ENCODE measurements at places on chromosomes 5 and 9.

DNA sequence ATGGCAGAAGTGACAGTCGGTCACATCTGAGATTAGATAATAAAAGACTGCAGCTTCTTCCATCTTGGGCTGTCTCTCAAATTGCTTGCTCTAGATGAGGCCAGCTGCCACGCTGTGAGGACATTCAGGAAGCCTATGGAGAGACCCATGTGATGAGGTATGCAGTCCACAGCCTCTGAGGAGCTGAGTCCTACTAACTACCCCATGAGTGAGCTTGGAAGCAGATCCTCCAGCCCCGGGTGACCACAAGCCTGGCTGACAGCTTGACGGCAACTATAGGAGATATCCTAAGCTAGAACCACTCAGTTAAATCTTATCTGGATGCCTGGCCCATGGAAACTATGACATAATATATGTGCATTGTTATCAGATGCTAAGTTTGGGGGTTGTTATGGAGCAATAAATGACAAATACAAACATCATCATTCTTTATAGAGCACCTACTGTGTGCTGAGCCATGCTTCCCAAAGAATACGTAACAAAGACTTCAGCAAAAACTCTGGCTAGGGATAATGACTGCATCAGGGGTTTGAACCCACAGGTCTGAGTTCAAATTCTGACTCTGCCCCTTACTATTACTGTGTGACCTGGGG, 26.7 kb downstream of the KCNV2 start:
- DNase-seq, result no peak

DNA sequence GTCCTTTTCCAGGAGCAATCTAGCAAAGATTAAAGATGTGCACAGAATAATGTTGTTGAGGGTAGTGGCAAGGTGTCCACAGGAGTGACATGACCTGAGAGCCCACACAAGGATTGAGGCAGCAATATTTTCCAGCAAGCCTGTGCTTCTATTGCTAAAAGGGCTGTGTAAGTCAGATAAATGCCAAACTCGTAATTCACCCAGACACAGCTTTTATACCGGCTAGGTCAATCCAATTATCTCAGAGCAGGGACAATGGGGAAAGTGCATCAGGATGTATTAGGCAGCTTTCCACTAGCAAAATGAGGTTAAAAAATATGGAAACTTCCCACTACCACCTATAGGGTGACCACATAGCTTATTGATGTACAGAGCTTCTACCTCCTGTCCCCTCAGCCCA, 34.8 kb upstream of the RAB3C start:
- DNase-seq, result peak; percentile 87

- DNase-seq, result no peak
These were observed 2.9 kb upstream of the KLF4 start for GRCh38 chr9:107492381-107492970.

DNA sequence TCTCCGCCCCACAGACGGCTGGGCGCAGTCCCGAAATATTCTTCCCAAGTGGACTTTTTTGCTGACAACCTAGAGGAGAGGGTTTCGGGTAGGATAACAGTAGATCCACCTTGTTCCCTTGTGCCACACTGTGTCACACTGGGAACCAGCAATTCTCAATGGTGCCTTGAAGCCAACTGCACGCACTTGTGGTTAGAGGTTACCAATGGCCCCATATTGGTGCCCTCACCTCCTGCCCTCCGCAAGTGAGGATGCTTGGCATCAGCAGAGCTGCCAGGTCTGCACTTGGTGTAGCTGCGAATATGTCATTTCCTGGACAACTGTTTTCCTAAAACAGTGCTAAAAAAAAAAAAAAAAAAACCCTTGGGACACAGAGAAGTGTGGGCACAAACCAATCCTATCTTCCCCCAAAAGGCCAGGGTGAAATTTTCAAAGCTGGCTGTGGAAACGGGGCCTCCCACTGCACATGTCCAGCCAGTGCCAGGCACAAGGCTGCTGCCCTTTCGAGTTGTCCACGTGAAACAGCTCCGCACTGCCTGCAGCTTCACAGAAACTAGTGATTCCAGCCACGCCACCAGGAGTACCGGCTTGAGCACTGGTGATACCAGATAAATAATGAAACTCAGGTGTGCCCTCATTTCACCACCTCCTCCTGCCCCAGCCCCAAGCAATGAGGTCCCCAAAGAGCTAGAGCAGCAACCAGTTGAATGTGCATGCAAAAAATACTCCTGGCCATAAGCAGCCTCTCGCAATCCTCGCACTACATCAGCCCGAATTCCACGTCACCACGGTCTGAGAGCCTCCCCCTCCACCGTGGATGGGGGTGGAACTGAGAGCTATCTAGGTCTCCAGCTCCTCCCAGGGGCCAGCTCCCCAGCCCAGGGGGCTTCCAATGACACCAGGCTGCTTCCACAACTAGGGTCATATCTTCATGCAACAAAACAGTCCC, 51.2 kb downstream of the USP20 start:
- no peak for DNase-seq

DNA sequence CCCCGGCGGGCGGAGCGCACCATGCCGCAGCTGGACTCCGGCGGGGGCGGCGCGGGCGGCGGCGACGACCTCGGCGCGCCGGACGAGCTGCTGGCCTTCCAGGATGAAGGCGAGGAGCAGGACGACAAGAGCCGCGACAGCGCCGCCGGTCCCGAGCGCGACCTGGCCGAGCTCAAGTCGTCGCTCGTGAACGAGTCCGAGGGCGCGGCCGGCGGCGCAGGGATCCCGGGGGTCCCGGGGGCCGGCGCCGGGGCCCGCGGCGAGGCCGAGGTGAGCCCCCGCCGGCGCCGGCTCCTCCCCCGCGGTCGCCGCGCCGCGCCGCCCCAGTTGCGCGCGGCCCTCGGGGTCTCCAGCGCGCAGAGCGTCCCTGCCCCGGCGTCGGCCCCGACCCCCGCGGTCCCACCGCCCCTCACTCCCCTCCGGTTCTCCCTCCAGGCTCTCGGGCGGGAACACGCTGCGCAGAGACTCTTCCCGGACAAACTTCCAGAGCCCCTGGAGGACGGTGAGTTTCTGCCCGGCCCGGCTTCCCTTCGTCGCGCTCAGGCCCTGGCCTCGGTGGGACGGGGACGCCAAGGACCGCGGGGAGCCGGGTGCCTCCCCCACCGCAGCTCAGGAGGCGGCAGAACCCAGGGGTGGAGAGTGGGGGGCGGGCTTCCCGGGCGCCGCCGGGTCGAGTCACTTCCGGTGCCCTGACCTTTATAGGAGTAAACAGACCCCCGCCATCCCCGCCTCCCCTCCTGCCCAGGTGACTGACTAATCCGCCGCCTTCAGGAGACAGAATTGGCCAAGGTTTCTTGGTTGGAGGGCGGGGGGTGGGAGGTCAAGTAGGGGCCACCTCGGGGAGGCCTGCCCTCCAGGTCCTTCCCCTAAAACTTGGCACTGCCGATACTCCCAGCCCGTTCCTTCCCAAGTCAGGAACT, 665 bp downstream of the TCF7 start:
- no peak for DNase-seq

- DNase-seq, result no peak
These were observed 346.4 kb upstream of the FAM174A start for GRCh38 chr5:100188778-100189177.

DNA sequence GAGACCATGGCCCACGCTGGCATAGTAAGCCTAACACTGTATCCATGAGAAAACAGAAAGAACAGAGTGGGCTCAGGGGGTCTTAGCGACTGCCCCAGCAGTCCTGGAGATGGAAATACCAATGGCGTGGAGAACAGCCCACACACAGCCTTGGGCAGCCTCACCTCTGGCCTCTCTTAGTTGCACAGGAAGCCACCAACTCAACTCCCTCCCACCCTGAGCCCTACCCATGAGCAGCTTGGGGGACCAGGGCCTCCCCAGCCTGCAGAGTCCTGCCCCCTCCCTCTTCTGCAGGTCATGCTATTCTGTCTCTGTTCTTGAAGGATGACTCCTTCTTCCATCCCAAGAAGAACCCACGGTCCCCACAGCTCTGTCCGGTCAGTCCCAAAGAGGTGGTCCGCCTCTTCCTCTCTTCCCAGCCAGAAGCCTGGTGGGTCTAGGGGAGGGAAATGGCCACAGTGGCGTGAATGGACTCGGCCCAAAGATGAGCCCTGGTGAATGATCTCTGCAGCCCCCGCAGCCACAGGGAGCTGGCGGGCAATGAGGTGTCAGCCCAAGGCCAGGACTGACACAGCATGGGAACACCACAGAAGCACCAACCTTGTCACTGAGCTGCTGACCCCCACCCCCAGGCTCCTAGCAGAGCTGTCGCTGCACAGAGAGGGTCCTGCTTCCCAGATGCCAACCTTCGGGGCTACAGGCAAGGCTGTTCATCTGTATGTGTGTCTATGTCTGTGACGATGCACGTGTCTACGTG, 131.2 kb downstream of the ROR2 start:
- DNase-seq, result no peak

- DNase-seq, result no peak
These were observed 67.0 kb downstream of the FRMD3 start for GRCh38 chr9:83471241-83471640.

- DNase-seq, result peak; percentile 65
These were observed 813 bp downstream of the HNRNPK start for GRCh38 chr9:83978992-83979811.

DNA sequence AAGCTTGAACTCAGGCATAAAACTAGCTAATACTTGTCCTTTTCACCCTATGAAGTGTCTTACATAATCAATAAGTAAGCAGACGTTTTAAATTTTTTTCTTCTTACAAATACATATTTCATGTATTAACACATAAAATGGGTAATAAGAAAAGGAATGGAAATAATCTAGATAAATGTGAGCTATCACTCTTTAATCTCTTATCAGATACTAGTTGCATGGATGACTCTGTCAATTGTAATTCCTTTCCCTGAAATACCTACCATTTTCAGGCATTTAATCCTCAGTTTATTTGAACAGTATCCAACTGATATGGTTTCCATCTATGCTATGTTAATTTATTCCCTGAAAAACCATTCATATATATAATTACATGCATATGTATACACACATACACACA, 166.0 kb upstream of the RGS7BP start:
- DNase-seq, result no peak

DNA sequence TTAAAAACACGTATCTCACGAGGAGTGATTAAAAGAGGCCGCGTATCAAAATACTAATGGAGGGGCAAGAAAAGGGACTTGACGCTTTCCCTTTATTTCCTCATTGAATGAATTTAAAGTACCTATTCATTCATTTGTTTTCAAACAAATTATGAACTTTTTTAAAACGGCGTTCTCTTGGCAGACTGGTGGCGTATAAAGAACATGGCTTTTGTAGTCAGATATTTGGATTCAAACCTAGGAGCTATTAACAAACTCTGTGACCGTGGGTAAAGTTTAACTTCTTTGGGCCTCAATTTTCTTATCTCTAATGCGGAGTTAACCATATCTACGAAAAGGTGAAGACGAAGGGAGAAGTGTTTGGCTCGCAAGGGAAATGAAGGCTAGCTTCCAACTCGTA, 876 bp downstream of the CAAP1 start:
- DNase-seq, result no peak

DNA sequence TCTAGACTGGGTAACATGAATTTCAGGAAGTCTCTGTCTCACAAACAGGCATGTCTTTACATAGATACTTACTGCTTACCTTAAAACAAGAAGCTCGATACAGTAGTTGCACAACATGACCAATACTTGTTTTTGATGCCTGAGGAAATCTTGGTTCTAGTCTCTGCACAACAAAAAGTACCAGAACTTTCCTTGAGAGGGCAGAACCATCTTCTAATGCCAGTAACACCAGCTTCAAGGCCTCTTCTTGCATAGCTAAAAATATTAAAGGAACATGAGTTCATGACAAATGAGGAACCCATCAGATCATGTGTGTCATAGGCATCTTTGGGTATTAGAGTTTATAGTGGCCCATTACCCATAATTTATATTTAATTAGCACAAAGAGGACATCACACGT, 22.0 kb downstream of the RC3H2 start:
- no peak for DNase-seq

DNA sequence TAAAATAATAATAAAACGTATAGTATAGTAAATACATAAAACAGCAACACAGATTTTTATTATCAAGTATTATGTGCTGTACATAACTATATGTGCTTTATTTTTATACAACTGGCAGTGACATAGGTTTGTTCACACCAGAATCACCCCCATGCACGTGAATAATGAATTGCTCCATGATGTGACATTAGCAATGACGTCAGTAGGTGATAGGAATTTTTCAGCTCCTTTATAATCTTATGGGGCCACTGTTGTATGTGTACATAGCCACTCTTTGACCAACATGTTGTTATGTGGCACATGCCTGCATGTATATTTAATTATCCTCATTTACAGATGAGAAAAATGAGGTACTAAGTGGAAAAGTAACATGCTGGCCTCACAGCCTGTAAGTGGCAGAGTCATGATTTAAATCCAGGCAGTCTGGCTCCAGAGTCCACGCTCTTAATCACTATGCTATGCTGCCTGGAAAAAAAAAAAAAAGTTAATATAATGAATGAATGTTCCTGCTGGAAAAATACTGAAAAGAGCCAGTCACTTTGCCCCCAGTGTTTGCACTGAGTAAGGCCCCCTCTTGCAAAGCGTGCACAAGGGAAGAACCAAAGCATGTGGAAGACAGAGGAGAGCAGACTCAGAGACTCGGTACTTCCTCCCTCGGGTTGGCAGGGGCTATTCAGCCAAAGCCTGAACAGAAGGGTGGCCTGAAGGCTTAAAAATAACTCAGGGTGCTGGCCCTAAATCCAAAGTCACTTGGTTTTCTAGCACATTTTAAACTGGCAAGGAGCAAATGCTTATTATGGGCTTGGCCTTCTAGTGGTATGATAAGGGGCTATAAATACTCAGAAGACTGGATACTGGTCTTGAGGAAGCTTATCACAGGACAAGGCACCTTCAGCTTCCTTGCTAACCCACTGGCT, 206.8 kb downstream of the GLIS3 start:
- no peak for DNase-seq

- no peak for DNase-seq
These were observed 10.2 kb downstream of the FOXI1 start for GRCh38 chr5:170115925-170116324.

DNA sequence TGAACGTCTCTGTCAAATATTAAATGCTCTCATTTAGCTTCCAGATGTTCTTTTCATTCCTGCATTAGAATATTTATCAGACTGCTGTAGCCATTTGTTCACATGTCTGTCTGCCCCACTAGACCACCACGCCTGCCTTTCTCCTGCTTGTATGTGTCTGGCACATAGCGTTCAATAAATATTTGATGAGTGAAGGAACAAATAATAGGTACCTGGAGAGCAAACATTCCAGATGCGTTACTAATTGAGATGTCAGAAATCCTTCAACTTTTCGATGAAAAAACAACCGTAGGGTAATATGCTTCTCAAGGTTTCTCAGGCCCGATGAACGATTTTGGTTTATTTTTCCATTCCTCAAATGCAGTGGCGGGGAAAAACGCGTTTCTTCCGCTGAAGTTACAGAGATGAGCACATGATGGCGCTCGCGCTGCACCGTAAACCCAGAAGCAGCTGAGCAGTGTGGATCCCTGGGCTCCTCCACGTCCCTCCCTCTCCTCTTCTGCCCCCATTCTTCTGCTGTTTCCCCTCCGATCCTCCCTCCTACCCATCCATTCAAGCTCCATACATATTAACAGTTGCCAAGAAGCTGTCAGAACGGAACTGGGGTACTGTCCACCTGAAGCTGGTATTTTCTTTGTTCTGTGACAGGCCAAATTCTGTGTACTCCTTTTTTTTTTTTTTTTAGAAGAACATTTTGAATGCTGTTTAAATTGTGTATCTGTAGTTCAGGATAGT, 245.4 kb downstream of the MPDZ start:
- DNase-seq, result peak; percentile 46

Measured in SK-N-DZ (cell line).